ENCODE measurements at places on chromosomes 1 and 21.

- DNase-seq, result no peak
These were observed 7.0 kb downstream of the EPB41 start for GRCh38 chr1:28921286-28921869.

DNA sequence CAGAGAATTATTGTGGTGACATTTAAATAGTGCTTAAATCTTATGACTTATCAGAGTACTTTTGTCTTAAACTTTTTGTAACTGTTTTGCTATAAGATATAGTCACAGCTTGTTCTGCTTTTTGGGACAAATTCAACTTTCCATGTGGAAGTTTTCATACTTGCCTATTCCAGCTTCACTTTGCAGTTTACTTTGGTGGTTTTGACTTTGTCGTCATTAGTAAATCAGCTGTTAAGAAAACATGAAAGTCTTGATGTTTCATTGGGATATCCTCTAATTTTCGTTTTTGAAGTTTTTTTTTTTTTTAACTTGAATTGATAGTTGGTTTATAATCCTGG lies 31.3 kb downstream of the SDCCAG8 start:
- no peak for DNase-seq

- no peak for DNase-seq
These were observed 27.7 kb upstream of the DMBX1 start for GRCh38 chr1:46461809-46462448.

DNA sequence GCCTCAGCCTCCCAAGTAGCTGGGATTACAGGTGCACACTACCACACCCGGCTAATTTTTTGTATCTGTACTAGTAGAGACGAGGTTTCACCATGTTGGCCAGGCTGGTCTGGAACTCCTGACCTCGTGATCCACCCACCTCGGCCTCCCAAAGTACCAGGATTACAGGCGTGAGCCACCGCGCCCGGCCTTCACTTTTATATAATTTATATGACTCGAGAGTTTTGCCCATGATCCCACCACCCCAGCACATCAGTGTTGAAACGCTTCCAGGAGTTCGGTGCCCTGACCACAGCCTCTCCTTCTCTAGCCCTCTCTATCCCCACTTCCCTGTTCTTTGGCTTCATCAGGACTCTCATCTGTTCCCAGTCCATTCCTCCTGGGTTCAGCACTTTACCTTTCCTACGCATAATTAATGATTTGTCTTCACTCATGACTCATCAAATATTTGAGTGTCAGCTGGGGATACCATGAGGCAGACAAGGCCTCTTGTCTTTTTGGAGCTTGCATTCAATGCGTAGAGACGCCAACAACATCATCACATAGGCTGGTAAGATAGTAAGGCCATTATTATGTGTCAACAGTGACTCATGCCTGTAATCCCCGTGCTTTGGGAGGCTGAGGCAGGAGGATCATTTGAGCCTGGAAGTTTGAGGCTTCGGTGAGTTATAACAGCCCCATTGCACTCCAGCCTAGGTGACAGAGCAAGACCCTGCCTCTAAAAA lies 1.4 kb downstream of the PMF1 start:
- no peak for DNase-seq

DNA sequence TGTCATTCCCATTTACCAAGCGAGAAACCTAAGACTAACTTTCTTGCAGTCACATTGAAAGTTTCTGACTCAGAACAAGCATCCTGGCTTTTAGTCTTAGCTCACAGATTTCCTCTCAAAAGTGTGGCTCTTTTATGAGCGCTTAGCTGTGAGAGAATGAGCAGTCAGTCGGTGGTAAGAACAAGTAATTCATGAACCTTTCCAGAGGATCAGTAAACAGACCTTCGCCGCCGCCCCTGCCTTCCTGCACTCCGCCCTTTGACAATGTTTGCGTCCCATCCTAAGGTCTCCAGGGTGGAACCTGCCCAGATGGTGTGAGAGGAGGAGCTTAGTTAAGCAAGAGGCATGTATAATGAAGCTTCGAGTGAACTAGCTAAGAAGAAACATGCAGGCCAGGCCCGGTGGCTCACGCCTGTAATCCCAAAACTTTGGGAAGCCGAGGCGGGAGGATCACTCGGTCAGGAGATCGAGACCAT lies 142.4 kb downstream of the GLUL start:
- peak; percentile 81 for DNase-seq

- DNase-seq, result no peak
These were observed 136.6 kb downstream of the OMA1 start for GRCh38 chr1:58409890-58410289.

DNA sequence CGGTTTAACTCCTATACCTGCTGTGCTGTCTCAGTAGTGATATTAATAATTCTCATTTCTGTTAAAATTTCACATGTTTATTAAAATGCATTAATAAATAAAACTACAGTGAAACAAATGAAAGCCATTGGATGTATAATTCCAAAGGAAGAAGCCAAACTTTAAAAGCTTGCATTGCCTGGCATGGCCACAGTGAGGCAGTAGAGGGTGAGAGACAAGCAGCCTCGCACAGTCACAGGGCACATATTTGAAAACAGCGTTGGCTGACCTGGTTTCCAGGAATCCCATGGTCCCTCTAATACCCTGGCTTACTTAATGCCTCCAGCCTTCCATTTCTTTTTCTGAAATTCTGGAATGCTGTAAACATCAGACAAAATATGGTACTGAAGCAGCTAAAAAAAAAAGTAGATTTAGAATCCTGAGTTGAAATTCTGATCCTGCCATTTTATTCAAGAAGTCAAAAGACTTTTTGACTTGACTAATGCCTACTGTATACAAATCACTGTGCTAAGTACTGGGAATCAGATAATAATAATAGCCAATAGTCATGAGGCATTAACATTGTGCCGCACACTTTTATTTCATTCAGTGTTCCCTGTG lies 6.7 kb upstream of the RNASEL start:
- DNase-seq, result peak; percentile 68

DNA sequence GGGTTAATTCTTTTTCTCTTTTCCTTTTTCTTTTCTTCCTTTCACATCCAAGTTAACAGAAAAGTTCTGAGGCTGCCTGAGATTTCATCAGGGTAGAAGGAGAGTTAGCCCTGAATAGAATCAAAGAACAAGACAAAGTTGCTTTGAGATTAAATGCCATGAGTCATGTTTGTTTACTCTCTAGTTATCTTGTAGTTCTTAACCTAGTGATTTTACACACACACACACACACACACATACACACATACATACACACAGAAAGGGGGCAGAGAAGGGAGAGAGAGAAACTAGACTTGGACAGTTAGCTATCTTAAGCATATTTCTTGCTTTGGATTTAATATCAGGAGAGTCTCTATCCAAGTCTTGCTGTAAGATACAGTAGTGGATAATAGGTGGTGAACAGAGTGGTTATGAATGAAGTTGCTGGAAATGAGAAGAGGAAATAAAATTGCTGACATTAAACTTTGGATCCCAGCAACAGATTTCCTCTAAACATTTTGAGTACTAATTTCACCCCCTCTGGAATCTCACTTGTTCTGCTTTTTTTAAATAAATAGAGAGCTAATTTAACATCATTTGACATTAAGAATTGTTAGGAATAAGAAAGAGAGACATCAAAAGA lies 19.9 kb downstream of the PLA2G4A start:
- DNase-seq, result no peak

GRCh38 chr1:198893141-198893540 lies 254.3 kb downstream of the PTPRC start:
- no peak for DNase-seq

DNA sequence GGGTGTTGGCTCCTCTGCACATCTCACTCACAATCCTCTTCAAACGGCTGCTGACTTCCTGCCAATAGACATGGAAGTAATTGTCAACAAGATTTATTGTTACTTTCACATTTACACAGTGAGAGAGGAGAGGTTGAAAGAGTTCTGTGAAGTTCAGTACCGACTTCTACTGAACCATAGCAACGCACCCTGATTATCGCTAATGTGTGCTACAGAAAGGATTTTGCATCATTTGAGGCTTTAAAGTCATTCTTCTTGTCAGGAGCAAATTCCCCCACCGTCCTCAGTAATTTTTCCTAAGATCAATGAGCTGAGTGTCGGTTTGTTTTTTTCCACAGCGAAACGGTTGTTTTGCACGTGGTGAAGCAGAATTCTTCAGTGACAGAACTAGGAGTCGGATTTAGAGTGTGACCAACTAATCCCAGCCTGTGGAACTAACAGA lies 361.0 kb downstream of the ADGRL2 start:
- peak; percentile 54 for DNase-seq

GRCh38 chr1:19313961-19314882 lies 2.1 kb downstream of the SLC66A1 start:
- DNase-seq, result peak; percentile 44

- DNase-seq, result no peak
These were observed 12.8 kb upstream of the LRRC52 start for GRCh38 chr1:165531021-165531420.

DNA sequence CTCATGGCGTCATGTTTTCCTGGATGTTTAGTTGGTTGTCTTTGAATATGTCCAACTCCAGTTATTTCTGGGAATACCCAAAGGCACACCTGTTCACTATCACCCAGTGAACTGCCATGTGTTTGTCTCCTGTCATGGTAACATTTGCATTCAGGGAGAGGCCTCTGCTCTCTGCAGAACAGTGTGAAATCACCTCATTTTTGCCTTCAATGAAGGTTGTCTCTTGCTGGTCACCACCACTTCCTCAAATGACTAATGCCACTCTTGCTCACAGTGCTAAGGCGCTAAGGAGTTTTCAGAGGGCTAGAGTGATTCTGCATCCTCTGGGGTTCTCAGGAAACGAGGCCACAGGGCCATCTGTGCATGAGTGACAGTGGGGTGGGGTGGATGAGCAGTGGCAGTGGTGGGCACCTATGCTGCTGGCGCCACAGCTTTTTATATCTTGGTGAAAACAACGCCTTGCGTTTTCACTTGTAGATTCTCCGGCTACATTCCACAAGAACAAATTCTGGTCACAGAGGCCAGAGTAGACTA lies 60.0 kb upstream of the ATP5PO start:
- peak; percentile 96 for DNase-seq

DNA sequence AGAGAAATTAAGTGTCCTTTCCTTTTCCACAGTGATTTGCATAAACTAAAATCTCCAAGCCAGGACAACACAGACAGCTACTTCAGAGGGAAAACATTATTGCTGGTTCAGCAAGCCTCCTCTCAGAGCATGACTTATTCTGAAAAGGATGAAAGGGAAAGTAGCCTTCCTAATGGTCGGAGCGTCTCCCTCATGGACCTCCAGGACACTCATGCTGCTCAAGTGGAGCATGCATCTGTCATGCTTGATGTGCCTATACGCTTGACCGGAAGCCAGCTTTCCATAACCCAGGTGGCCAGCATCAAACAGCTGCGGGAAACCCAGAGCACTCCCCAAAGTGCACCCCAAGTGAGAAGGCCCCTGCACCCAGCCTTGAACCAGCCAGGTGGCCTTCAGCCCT lies 39.1 kb downstream of the CLEC20A start:
- DNase-seq, result no peak

DNA sequence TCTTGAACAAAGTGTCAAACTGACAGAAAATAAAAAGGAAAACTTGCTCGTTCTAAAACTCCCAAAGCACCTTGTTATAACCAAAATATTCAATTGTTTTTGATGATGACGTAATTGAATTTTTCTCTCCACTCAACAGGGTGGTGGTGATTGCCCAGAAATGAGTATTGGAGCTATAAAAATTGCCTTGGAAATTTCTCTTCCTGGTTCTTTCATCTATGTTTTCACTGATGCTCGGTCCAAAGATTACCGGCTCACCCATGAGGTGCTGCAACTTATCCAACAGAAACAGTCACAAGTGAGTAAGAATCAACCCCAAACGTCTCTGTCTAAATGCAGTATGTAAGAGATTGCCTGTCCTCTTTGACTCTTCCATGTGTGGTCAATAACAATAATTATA lies 130.1 kb downstream of the HMCN1 start:
- DNase-seq, result no peak

DNA sequence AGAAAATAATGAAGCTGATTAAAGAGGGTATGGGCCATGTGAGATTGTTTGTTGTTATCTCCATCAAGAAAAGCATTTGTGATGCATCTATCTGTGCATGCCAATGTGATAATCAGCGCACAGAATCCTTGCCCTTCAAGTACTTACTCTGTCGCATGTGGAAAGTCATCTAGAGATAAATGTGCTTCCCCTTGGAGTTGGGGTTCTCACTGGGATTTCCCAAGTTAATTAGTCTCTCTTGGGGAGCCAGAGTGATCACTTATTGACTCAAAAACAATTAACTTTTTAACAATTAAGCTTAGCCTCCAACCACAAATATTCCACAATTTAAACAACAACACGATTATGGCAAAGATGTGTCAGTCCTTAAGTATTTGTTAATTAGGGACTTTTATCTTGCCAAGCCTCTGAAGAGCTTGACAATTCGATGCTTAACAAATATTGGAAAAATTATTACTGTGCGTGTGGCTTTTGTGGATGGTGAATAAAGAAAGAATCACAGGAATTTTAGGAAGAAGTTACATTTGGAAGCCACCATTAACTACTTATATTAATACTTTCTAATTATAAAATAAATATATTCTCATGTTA lies 17.5 kb downstream of the RHOU start:
- peak; percentile 11 for DNase-seq

DNA sequence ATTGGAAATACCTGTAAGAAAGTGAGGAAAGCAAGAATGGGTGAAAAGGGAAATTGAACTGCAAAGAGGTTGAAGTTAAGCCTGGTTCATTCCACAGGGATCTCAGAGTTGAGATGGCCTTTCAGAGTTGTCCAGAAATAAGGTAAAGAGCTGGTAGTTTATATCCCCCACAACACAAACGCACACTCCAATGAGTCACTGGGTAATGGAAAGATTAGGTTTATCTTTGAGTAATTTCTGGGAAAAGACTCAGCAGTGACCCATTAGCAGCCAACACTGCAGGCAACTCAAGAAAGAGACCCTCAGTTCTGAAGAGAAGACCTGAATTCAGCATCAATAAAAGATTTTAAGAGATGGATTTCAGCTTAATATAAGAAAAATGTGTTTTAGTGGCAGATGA lies 485.5 kb downstream of the PTPRC start:
- DNase-seq, result no peak

DNA sequence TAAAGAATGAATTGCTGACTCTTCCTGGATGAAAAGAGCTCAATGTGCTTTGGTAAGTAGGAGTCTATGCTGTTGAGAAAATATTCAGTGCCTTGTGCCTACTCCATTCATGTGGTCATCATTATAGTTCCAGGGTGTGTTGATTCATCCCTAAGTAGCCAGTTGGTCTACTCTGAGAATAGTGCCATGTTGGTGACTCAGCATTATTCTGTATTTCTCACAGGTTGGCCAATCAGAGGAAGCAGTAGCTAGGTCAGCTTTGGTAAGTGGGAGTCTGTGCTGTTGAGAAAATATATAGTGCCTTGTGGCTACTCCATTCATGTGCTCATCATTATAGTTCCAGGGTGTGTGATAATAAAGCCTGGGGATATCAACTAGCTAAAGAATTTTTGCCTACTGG lies 397.3 kb downstream of the AGBL4 start:
- no peak for DNase-seq
